Kasumi-1 (cell line): ENCODE measurements at places on chromosomes 5 and 9.

DNA sequence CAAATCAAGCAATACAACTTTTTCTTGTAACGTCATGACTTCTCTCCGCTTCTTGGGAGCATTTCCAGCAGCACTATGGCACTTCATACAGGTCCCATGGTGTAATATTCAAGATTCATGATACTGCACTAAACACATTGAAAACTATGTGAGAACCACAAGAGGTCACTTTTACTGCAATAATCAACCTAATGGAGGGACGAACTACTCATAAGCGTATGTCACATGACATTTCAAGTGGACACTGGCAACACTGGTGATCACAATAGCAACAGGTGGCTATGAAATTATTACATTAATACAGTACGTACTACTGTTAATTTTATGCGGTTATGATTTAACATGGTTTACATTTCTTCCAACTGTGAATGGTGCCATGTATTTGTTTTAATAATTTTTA is 78.6 kb upstream of the TBC1D9B start:
- DNase-seq = no peak

DNA sequence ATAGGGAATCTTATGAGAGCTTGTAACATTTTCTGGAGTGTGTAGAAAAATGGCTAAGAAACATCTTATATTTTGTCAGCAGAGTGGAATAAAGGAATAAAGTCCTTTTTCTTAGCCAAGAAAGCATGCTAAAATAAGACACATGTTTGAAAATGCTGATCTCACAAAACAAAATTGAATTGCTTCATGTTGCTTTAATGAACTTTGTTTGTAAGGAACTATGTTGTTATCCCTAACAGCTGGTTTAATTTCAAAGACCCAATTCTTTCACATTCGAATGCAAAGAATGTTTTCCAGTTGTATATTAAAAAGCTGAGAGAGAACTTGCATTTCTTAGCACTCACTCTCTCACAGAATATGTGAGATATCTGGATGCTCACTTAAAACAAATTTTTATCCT is 107.6 kb downstream of the MUSK start:
- no peak for DNase-seq

GRCh38 chr5:94239266-94239665 is 379.1 kb downstream of the KIAA0825 start:
- no peak for DNase-seq

GRCh38 chr9:20944507-20944906 is 86.9 kb downstream of the HACD4 start:
- no peak for DNase-seq

- no peak for DNase-seq
These were observed 30.0 kb downstream of the RNF130 start for GRCh38 chr5:180041301-180042274.
